ENCODE measurements at places on chromosomes 2 and 18.

DNA sequence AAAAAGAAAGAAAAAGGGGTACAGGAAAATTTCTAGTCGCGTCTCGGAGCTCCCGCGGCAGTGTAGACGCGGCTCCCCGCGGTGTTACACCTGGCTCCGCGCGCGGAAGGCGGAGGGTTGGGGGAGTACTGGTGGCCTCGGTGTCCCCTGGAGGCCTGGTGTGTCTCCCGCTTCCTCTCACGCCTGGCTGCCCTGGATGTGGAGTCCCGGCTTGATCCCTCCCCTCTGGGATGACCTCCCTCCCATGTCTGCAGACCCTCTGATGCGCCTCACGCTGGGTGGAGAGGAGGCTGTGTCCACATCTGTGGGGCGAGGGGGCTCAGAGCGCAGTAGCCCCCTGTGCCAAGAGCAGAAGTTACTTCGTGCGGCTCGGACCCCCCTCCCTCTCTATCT is 1.2 kb downstream of the KIF5C start:
- DNase-seq, result peak; percentile 55

DNA sequence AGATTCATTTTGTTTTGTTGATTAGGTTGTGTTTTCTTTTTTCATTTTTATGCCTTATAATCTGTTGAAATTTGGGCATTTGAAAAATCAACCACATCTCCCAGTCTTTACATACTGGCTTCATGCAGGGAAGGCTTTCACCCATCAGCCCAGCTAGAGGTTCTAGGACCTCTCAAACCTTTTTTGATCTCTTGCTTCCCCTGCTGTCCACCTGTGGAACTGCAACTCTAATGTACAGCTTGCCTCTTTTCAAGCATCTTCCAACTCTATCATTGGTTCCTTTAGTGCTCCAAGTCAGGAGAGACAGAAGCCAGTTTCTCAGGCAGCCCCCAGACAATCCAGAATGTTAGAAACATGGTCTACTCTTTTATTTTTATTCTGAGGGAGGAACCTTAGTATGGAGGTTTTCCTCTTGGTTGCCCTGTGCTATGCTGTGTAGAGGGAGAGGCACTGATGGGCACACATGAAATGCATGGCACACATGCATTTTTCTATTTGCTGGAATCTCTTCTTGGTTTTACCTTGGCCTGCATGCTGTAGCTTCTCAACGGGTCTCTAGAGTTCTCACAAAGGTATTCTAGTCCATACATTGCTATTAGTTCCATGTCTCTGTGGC is 107.2 kb upstream of the L3MBTL4 start:
- DNase-seq, result no peak

GRCh38 chr2:239380831-239381708 is 19.8 kb downstream of the HDAC4 start:
- no peak for DNase-seq

- DNase-seq, result no peak
These were observed 195.8 kb downstream of the NDUFA10 start for GRCh38 chr2:239829326-239829725.

- no peak for DNase-seq
These were observed 49.3 kb downstream of the ST3GAL5 start for GRCh38 chr2:85839461-85839860.

All from suprapubic skin (tissue), 4 donors.